NCI-H1048 (cell line): ENCODE measurements at places on chromosomes 6 and 20.

DNA sequence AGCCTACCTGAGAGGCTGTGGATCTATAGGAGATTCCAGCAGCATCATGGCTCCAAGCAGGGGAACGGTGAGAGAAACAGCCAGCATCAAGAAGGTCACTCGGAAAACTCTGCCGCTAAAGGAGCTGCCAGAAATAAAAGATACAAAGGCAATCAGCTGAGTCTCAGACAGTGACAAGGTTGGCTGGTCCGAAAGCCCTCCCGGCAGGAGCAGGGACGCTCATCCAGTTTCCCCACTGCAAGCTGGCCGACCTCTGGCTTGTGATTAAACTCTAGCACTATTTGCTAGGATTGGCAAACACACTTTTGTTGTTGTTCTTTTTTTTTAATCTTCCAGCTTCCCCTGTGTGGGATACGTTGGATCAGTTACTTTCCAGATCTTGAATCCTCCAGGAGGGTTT lies 8.7 kb downstream of the APMAP start:
- DNase-seq = no peak

GRCh38 chr6:107235511-107235910 lies 120.2 kb upstream of the BEND3 start:
- no peak for DNase-seq

DNA sequence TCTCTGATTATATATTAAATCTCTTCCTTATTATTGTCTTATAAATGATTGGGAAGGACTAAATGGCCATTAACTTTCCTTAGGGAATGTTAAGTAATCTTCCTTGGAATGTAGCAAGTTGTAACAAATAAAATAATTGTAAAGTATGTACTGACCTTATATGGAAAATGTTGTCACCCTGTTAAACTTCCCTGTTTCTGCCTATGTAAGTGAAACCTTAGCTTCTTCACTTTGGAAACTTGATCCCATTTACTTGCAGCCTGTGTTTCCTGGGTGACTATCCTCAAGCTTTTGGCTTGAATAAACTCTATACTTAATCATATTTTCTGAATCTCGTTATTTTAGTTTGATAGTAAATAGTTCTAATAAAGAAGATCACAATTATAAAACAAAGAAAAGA lies 519.5 kb upstream of the PTCHD4 start:
- no peak for DNase-seq

GRCh38 chr6:109429496-109429895 lies 10.9 kb downstream of the PPIL6 start:
- DNase-seq = no peak

- no peak for DNase-seq
Measured at GRCh38 chr20:9809271-9809670, 29.6 kb downstream of the PAK5 start.

- DNase-seq = no peak
Measured at GRCh38 chr6:147503587-147503986, 4.9 kb upstream of the SAMD5 start.

- no peak for DNase-seq
Measured at GRCh38 chr6:97697456-97697855, 414.4 kb upstream of the MMS22L start.

DNA sequence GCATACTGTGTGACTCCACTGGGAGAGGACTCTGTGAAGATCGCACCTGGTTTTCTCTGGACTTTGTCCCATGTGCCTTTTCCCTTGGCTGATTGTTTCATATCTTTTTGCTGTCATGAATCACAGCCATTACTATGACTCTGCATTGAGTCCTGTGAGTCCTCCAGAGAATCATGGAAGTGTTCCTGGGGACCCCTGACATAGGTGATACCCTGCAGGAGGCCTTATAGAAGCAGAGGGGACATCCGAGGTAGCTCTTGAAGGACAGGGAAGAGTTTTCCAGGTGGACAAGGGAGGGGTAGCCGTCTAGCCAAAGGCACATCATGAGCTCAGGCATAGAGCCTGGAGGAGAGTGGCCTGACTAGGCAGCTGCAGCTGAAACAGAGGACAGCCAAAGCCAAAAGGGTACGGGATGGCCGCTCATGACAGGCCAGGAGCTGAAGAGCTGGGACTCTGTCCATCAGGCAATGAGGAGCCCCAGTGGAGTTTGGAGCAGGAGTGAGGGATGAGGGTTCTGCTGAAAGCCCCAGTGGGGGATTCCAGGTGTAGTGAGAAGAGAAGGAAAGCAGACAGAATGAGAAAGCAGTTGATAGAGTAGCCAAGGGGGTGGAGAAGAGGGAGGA lies 86.6 kb upstream of the TOX2 start:
- DNase-seq = no peak

DNA sequence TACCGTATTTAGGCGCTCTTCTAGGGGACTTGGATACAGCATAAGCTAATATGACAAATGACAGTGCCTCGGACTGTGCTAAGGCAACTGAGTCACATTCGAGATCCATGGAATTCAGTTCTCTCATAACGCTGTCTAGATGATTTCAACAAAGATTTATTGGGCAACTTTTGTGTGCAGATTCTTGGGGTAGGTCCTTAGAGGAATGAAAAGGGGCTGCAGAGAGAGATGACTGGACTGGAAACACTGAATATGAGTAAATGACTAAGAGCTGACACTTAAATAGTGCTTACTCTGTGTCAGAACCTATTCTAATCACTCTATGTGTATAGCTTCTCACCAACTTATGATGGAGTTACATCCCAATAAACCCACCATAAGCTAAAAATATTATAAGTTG lies 36.4 kb upstream of the MARCKS start:
- DNase-seq = no peak

DNA sequence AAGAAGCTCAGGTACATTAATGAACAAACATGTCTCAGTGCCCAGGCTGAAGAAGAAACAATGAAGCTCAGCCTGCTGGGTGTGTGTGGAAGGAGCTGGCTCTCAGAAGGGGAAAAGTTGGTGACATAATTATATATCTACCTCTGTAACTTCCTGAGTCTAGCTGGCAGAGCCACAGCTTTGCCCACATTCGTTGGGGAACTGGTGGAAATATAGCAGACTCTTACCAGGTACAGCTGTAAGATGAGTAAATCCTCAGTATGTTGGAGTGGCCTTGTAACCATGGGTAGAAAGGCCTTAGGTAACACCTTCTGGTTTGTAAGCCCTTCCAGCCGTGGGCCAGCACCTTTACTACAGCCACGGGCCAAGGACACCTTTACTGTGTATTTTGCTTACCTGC lies 29.9 kb upstream of the PNRC1 start:
- no peak for DNase-seq

GRCh38 chr6:81783893-81784292 lies 31.4 kb upstream of the TENT5A start:
- DNase-seq = no peak

GRCh38 chr20:19260412-19261090 lies 48.1 kb downstream of the SLC24A3 start:
- no peak for DNase-seq

GRCh38 chr6:129513471-129513870 lies 196.5 kb downstream of the ARHGAP18 start:
- no peak for DNase-seq

DNA sequence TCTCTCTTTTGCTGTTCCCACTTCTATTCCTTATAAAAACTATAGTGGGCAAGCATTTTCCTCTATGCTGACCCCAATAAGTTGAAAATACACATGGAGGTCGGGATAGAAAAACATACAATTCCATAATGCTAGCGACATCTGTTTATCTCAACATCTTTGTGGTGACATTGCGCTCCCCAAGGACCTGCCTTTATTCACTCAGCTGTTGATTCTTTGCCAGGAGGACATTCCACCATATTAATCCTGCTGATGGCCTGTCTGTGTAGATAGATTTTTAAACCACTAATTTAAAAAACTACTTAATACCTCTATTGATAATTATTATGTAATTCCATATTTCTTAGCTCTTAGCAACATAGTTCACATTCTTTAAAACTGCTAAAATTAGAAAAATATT lies 555.3 kb upstream of the MAP3K7 start:
- DNase-seq = no peak

DNA sequence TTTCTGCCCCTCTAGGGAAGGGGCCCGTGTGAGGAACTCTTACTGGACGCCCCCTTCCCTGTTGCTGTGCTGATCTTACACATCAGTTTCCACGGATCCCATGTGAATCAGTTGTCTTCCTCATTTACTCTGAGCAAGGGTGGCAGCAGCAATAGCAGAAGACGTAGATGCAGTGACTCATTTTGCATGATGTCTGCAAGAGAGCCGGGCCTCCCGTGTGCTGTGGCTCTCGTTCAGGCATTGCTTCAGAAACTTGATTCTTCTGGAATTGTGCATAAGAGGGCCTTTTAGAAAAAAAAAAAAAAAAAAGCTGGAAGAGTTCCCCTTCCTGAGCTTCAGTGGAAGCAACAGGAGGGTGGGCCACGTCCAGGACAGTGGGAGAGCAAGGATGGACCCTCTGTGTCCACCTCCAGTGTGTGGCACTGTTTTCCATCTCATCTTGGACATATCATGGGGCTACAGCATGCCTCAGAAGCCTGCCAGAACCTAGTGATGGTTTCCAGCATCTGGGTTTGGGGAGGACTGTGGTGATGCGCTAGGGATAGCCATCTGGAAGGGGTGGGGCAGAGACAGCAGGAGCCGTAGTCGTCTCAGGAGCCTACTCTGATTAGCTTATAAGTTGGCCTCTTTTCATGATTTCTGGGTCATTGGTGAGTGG lies 62.1 kb downstream of the FOXO3 start:
- DNase-seq = no peak

GRCh38 chr6:23055523-23055922 lies 486.2 kb downstream of the HDGFL1 start:
- no peak for DNase-seq

GRCh38 chr20:63116412-63117106 lies 99.4 kb downstream of the YTHDF1 start:
- DNase-seq = no peak

DNA sequence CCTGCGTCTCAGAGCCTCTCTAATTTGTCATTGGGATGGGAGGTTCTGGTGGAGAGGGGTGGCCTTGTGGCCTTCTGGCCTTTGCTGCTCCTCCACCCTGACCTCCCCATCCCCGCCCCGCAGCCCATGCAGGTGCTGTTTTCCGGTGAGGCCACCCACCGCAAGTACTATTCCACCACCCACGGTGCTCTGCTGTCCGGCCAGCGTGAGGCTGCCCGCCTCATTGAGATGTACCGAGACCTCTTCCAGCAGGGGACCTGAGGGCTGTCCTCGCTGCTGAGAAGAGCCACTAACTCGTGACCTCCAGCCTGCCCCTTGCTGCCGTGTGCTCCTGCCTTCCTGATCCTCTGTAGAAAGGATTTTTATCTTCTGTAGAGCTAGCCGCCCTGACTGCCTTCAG lies 171.8 kb upstream of the RNF24 start:
- DNase-seq = no peak
